ENCODE measurements at places on chromosomes 3 and 15.

GRCh38 chr3:117695321-117695720, 985.7 kb downstream of the TUSC7 start:
- DNase-seq: no peak

- DNase-seq: no peak
Measured at GRCh38 chr3:30170681-30171438, 435.5 kb upstream of the TGFBR2 start.

DNA sequence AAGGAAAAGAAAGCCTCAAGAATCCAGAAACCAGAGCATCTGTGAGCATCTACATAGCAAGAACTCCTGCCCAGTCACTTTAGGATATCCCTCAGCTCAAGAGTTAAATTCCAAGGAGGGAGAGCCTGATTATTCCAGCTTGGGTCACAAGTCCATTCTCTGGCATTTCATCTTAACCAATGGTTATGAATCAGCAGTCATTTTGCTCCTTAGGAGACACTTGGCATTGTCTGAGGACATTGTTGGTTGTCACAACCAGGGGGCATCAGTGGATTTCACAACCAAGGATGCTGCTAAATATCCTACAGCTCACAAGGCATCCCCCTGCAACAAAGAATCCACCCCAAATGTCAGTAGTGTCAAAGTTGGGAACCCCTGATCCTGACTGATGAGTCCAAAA, 51.0 kb upstream of the LMCD1 start:
- DNase-seq: no peak

DNA sequence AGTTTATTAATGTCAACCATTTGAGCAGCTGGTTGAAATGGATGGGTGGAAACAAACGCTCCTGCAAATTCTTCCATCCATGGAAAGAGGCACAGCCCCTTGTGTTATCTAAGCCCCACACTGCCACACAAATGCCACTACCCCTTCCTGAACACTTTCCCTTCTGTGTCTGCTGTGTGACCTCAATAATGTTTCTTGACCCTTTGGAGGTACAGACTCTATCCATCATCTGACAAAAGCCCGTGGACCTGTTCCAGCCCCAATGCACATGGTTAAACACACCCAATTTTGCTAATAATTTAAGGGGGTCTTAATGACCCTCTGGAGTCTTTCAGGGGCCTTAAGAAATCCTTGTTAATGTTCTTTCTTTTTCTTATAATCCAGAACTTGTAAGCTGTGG, 482.2 kb upstream of the CFAP20DC start:
- no peak for DNase-seq

Measured in stimulated activated naive CD4-positive, alpha-beta T cell treated with Interleukin-2 at 50 U/mL for 16 hours (primary cell).